ENCODE measurements at places on chromosomes 1 and 21.

- DNase-seq, result no peak
These were observed 2.2 kb upstream of the CLCA2 start for GRCh38 chr1:86421601-86422280.

GRCh38 chr1:42214447-42214871 lies 49.9 kb upstream of the GUCA2A start:
- DNase-seq, result no peak

GRCh38 chr1:71270394-71270915 lies 189.6 kb upstream of the ZRANB2 start:
- DNase-seq, result no peak

GRCh38 chr1:100506217-100506616 lies 31.7 kb upstream of the GPR88 start:
- DNase-seq, result no peak

GRCh38 chr1:206068314-206068713 lies 15.3 kb downstream of the RHEX start:
- DNase-seq, result peak; percentile 7

DNA sequence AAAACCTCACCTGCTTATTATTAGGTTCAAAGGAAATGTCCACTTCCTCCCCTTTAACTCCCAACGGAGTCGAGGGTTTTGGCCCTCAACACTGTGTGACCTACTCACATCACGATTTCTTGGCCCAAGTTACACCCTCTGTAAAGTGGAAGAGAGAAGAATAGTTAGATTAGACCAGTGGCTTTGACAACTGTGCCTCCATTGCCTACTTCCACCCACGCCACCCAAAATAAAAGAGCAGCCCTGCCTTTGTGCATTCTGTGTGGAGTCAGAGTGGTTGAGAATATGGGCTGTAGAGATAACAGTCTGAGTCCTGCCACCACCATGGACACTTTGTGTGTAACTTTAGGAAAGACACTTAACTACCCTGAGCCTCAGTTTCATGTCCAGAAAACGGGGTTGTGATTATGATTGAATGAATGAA lies 4.1 kb upstream of the HDGF start:
- no peak for DNase-seq

GRCh38 chr1:187928288-187928687 lies 1099.5 kb downstream of the PLA2G4A start:
- DNase-seq, result no peak

- DNase-seq, result no peak
These were observed 487.6 kb upstream of the CAMK1G start for GRCh38 chr1:209095627-209096595.

- DNase-seq, result no peak
These were observed 117.5 kb downstream of the MACF1 start for GRCh38 chr1:39321979-39322378.

- DNase-seq, result no peak
These were observed 109.7 kb upstream of the ZBTB40 start for GRCh38 chr1:22341791-22342605.

- no peak for DNase-seq
These were observed 18.2 kb upstream of the LAMTOR5 start for GRCh38 chr1:110425612-110426152.

GRCh38 chr1:12574757-12575139 lies 43.3 kb downstream of the DHRS3 start:
- no peak for DNase-seq

GRCh38 chr1:218964471-218965185 lies 209.1 kb upstream of the LYPLAL1 start:
- no peak for DNase-seq

GRCh38 chr1:55718758-55719671 lies 503.9 kb upstream of the USP24 start:
- DNase-seq, result no peak

GRCh38 chr1:231930257-231930947 lies 303.8 kb downstream of the DISC1 start:
- DNase-seq, result no peak

DNA sequence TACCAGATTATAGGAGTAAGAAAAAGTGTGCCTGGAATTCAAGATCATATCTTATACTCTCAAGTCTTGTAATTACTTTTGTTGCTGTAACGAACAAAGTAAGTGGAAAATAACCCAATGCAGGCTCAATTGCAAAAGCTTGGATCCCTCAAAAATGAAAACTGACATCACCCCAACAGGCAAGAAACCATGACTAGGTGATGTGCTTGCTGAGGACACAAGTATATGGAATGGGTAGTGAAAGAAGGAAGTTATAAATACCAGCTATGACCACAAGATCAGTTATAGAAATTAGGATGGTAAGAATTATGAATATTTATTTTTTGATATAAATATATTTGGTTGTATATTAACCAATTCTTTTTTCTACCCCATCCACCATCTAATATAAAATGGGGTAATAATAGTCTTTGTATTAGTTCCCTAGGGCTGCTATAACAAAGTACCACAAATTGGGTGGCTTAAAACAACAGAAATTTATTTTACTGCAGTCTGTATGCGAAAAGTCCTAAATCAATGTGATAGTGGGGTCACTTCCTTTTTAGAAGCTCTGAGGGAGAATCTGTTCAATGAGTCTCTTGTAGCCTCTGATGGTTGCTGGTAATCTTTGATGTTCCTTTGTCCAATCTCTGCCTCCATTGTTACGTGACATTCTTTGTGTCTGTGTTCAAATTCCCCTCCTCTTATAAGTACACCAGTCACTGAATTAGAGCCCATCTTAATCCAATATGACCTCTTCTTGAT lies 45.0 kb downstream of the DUSP10 start:
- DNase-seq, result no peak

DNA sequence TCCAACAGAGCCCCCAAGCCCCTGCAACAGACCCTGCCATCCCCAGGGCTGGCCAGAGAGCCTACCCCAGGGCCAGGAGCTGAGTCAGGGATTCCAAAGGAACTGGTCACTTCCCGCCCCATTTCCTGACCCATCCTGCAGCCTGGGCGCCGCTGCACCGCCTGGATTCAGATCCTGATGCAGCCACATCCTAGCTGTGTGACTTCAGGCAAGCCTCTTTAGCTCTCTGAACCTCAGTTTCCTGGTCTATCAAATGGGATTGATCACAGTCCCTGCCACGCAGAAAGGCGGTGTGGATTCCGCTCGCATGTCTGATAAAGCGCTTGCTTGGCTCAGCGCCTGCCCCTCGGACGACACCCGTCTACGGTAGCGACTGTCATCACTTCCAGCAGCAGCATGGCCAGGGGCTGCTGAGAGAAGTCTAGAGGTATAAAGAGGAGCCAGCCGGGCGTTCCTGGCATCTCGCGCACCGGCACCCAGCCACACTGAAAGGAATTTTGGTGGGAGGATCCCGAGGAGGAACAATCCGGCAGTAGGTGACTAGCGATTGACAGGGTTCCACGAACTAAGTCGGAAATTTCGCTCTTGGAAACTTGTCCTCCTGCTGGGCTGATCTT lies 10.1 kb downstream of the EPHA2 start:
- no peak for DNase-seq

DNA sequence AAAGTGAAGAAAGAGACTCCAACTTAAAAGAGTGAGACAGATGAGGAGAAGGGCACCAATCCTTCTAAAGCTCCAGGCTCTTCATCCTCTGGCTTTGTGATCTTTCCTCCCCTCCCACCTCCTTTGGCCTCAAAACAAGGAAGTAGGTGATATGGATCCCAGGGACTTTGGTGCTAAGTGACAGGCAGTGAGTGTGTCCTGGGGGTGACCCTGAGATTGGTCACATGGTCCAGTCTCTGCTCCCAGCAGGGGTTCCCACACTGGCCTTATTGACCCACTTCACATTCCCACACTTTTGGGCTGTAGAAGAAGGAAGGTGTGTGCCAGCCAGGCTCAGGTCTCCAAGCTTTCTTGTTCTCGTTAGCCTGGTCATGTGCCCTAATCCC lies 401.2 kb upstream of the PROX1 start:
- DNase-seq, result no peak

- no peak for DNase-seq
These were observed 56.5 kb upstream of the ESRRG start for GRCh38 chr1:216779686-216780085.

Data from activated CD8-positive, alpha-beta T cell treated with anti-CD3 and anti-CD28 coated beads, Interleukin-2, amount 10 ng/mL, durations not matched to agents 7 days and 5 days (primary cell).